ENCODE measurements at places on chromosomes 11 and 22.

- DNase-seq = no peak
Measured at GRCh38 chr11:44566952-44567875, 1.8 kb downstream of the CD82 start.

GRCh38 chr22:28560046-28560742, 119.4 kb downstream of the TTC28 start:
- no peak for DNase-seq

GRCh38 chr11:125295931-125296330, 131.4 kb downstream of the PKNOX2 start:
- no peak for DNase-seq

DNA sequence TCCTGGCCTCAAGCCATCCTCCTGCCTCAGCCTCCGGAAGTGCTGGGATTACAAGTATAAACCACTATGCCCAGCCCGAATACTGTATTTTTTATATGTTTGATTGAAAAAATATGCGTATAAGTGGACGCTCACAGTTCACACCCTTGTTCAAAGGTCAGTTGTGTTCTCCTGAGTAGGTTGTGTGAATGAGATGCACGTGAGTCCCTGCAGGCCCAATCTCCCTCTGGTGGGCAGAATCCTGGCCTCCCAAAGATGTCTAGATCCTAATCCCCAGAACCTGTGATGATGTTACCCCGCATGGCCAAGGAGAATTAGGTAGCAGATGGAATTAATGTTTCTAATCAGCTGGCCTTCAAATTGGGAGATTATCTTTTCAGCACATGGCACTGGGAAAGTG, 41.9 kb downstream of the CTTN start:
- no peak for DNase-seq

- no peak for DNase-seq
Measured at GRCh38 chr11:1111545-1112212, 37.0 kb downstream of the MUC2 start.

GRCh38 chr11:128616161-128616560, 28.8 kb upstream of the ETS1 start:
- no peak for DNase-seq

DNA sequence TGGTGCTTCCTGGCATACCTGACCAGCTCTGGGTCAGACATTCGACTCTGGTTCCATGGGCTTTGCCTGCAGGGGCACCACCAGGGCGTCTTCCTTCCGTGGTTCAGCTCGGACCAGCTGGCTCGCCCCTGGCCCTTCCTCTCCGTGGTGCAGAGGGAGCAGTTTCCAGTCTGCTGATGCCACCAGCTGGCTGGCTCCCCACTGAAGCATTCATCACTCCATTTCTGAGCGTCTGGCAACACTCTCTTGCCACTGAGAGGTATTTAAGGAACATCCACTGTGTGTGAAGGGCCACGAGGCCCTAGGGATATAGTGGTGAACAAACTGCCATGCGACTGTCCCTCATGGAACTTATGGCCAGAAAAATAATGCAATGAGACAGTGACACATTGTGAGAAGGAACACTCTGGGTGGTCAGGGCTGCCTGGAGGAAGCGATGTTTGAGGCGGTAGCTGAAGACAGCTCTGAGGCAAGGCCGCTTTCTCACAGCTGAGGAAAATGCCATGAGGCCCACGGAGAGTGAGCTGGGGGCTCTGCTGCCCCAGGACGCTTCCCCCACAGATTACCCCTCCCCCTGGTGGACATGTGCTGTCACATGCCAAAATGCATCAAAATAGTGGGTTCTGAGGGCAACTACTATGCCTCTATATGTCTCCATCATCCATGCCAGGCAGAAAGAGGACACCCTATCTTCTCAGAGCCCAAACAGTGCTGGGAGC, 44.9 kb upstream of the ARFGAP3 start:
- DNase-seq = no peak

DNA sequence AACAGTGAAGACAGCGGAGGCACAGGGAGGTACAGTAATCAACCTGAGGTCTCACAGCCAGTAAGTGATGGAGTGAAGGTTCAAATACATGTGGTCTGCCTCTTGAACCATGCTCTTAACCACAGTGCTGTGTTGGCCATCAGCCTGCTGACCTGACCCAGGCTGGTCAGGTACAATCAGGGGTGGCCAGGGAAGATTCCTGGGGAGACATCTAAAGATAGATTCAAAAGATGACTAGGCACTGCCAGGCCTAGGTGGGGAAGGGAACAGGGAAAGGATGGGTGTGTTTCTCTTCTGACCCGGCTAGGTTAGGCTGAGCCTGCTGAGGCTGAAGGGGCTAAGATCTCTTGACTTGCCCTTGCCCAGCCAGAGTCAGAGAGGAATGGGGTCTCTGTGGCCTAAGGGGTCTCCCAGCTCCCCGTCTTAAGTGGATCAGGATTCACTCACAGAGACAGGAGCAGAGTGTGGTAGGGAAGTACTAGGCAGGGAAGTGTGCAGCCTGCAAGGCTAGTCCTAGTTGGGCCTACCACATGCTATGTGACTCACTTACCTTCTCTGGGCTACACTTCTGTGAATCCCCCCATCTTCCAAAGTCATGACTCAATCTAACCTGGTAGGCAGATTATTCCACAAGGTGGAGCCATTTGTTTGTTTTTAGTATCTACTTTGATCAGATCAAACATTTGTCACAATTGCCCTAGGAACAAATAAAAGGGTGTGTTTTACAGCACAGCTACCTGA, 10.4 kb upstream of the SREBF2 start:
- DNase-seq = no peak

GRCh38 chr22:43292630-43293018, 50.5 kb downstream of the SCUBE1 start:
- DNase-seq = no peak

DNA sequence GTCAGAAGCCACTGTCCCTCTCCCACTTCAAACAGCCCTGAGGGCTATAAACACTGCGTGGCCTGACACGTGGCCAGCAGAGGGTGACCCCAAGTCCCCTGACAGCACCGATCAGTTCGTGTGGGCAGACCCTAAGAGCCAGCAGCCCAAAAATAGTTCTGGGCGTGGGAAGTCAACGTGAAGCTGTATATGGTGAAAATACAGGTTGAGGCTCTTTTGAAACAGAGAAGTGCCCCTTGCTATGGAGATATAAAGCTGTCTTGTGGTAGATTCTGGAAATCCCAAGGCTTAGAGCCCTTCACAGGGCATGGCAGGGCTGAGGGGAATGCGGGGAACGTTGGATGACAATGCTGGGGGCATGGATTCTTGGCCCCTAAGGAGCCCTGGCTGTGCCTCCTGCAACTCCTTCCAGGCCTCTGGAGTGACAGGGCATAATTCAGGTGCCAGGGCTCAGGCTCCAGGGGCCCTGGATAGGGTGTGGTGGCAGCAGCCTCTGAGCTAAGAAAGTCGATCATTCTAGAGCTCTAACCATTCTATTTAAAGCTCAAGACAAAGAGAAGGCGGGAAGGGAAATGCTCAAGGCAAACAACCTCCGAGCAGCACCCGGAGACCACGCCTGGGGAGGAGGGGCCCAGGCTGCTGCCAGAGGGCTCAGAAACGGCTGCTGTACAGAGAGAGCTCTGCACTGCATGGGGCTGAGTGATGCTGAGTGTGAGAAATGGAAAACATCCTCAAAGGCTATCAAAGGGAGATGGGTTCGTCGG, 60.4 kb upstream of the CD5 start:
- peak; percentile 21 for DNase-seq

- no peak for DNase-seq
Measured at GRCh38 chr11:927871-928270, 2.2 kb downstream of the AP2A2 start.

Data from H1 (cell line).